ENCODE measurements at places on chromosomes 12 and 14. TPM values are rescaled to one million over a fixed set of nuclear protein-coding genes. Genes with fewer than 3 reads are reported as not detected.

The NOS1 gene
- 0.14 TPM for total RNA-seq

The MAP3K9 gene
- 16.7 TPM for total RNA-seq

The PROX2 gene
- total RNA-seq = not detected

The DLST gene
- 91.8 TPM for total RNA-seq

Data from epithelial cell of proximal tubule (primary cell).